ENCODE measurements at places on chromosomes 4 and X.

DNA sequence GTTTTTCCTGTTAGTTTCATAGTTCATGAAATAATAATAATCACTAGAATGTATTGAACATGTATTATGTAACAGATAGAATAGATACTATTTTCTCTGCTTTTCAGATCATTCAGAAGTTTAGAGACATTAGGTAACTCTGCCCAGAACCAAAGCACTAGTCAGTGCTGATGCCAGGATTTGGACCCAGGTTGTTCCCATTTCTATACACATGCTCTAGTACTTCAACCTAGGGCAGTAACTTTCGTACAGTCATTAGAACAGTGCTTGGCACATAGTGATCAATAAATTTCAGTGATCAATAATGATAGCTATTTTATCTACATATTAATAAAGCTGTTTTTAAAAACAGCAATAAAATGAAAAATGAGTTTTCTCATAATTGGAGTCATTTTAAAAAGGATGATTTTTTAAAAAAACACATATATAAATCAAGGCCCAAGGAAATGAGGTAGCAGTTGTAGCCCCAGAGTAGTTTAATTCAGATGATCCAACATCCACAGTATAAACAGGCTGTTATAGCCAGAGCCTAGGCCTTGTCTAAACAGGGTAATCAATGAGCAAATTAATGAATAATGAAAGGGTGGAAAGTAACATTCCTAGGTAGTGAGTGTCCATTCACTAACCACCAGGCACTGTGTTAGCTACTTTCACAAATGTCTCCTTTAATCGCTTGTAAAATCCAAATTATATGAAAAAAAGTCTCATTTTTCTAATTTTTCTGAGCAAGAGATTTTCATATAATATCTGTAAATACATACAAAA, 25.6 kb downstream of the TXK start:
- DNase-seq, result no peak

GRCh38 chr4:160592258-160592657, 1489.4 kb downstream of the RAPGEF2 start:
- no peak for DNase-seq

DNA sequence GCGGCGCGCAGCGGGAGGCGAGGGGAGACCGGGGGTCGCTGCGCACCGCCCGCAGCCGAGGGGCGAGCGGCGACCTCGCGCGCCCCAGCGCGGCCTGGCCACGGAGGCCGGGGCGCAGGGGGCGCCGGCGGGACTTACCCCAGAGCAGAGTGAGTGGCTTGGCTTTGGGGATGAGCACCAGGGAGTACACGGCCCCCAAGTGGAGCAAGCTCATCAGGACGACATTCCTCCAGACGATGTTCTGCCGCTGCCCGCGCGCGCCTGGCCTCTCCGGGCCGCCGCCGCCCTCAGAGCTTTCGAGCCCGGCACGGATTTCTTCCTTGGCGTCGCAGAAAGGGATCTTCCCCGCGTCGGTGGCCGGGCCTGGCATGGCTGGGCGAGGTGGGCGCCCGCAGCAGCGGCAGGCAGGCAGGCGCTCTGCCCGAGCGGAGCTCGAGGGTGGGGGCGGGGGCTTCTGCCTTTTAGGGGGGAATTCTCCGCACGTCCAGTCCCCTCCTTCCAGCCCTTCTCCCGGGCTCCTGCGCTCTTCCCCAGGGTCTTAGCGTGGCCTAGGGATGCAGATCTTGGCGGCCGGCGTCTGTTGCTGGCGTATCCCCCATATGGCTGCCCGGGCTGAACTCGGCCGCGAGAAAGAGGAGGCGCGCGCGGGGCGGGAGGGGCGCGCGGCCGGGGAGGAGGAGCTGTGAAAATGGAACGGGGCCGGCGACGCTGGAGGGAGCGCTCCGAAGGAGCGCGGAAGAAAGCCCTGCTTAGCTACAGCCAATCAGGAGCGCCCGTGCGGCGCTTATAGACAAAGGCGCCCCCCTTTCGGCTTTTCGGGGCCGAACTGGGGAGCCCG, at the start of gene SCD5:
Gene SCD5 (minus strand): TSS at position 629 of the 838 bp plus-strand sequence. CDS start 259 bp downstream, at position 370.
- no peak for DNase-seq

DNA sequence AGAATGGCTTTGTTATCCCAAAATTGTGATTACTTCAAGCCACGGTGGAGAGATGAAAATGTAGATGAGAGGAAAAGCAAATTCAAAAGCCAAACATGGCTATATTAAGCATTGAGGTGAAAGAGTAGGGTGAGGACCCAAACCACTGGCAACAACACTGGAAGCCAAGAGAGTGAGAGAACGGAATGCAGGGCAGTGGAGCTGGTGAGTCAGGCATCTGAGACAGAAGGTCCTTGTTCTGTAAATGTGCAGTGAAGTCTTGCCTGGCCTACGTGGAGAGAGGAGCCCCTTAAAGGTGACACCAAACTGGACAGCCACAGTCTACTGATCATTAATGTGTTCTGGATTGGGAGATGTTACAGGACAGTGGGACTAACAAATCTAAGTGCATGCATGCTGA, 22.8 kb upstream of the SEC24B start:
- DNase-seq, result no peak

- DNase-seq, result no peak
Observed at GRCh38 chr4:144213371-144213770, 72.9 kb upstream of the GYPA start.

GRCh38 chr4:76752861-76753501, 145.0 kb downstream of the SOWAHB start:
- no peak for DNase-seq
